ENCODE measurements at places on chromosomes 2 and 18. TPM values are rescaled to one million over a fixed set of nuclear protein-coding genes. Genes with fewer than 3 reads are reported as not detected.

Gene EIF4E2
- total RNA-seq: 55.1 TPM

Gene NPPC
- total RNA-seq: not detected

Gene HES6
- 19.6 TPM for total RNA-seq

GRCh38 chr2:42906557-42907411, 114.4 kb upstream of the HAAO start:
- DNase-seq: no peak

GRCh38 chr2:8346706-8347430, 335.0 kb upstream of the ID2 start:
- DNase-seq: no peak

GRCh38 chr2:213251618-213252017, 32.6 kb upstream of the SPAG16 start:
- DNase-seq: peak; percentile 93

DNA sequence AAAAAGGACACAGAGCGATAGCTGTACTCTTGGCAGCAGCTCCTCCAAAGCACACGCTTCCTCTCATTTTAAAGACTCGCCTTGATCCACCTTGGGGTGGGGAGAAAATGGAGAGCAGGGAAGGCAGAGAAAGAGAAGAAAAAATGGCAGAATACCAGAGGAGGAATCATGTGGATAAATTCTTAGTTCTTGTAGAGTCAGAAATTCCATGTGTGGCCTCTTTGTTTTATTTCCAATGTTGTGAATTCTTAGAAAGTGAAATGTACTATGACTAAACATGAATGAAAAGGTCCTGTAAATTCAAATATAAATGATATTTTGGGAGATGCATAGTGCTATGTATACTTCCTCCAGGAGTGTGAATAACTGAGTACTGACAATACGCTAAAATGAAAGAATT, 89.7 kb upstream of the SESTD1 start:
- DNase-seq: no peak

- no peak for DNase-seq
Observed at GRCh38 chr2:86488561-86489250, 47.5 kb downstream of the KDM3A start.

- DNase-seq: no peak
Observed at GRCh38 chr2:221420245-221420644, 151.9 kb downstream of the EPHA4 start.

- DNase-seq: no peak
Observed at GRCh38 chr2:190970160-190970559, 43.8 kb downstream of the STAT1 start.

- no peak for DNase-seq
Observed at GRCh38 chr2:123051136-123051535, 974.0 kb upstream of the CNTNAP5 start.

- DNase-seq: no peak
Observed at GRCh38 chr2:47019961-47020681, 104.5 kb upstream of the MCFD2 start.
